Dermis microvascular lymphatic vessel endothelial cell (primary cell): ENCODE measurements at places on chromosomes 1 and 21.
A peak's percentile ranks its signal among the peaks of the same experiment; 100 is the strongest.

GRCh38 chr1:109925159-109925990 lies 14.7 kb downstream of the CSF1 start:
- DNase-seq: no peak

- DNase-seq: no peak
Observed at GRCh38 chr1:21294266-21294989, 4.2 kb upstream of the ECE1 start.

GRCh38 chr1:119966020-119966419 lies 69.7 kb upstream of the ADAM30 start:
- DNase-seq: no peak

DNA sequence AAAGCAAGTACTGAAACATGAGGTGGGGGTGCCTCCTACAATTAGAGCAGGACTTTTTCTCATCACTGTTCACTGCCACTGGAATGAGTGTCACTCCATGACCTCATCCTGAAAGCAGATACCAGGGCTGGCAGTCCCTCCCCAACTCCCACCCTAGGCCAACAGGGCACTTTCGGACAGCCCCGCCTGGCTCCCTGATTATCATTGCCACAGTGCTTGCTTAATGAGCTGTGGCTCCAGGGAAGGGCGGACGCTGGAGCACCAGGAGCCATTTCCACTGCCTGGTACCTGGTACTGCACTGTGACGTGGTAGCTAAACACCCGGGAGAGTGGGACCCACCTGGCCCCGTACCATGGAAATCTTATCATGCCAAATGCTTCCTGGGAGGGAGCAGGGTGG lies 22.3 kb downstream of the SLC9A1 start:
- no peak for DNase-seq

- no peak for DNase-seq
Observed at GRCh38 chr21:14313300-14313699, 69.6 kb downstream of the HSPA13 start.

- DNase-seq: peak; percentile 43
Observed at GRCh38 chr1:59568158-59568935, 246.4 kb upstream of the HOOK1 start.

DNA sequence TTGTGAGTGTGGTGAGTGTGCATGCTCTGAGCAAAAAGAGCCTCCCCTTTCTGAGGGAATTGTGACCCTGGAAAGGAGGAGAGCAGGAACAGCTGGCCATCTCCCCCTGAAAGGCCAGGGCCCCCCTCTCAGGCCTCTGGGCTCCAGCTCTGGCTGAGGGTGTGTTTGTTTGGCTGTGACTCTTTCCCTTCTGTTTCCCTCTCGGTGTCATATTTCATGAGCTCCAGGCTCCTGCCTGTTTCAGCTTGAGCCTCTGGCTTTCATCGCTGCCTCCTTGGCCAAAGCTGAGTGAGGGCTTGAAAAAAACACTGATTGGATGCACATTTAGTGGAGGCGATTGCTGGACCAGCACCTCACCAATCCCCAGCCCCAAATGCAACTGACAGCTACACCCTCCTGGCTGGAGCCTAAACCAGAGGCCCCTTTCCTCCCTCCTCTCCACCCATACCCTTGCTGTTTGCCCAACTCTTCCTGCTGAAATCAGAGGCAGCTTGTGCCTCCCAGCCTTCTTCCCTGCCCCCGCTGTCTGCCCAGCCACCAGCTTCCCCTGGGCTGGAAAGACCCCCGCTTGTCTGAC lies 64.1 kb downstream of the DDR2 start:
- DNase-seq: peak; percentile 91

GRCh38 chr1:156675210-156676113 lies 1.7 kb downstream of the NES start:
- no peak for DNase-seq

DNA sequence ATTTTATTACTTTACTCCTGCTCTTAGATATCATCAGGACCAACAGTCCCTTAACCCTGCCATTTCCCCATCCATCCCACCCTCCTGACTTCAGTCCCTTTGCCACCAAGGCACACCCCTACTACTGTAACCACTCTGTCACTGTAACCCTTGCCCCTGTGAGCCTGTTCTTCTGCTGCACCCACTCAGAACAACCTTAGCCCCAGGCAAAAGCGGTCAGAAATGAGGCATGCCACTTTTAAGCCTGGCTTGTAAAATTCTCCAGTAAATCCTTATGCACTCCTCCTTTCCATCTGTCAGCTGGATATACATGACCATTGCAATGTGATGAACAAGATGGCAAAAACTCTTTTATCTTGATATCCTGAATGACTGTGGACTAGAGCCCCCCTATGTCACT lies 555.0 kb upstream of the PLXNA2 start:
- no peak for DNase-seq

GRCh38 chr1:48776393-48777218 lies at the start of gene BEND5:
BEND5 (minus strand) TSS chr1:48776891; CDS start chr1:48776831, 60 bp downstream.
- DNase-seq: peak; percentile 22
